PC-3 (cell line): ENCODE measurements at places on chromosomes 7 and 10. TPM values are rescaled to one million over a fixed set of nuclear protein-coding genes. Genes with fewer than 3 reads are reported as not detected.

- no peak for DNase-seq
These were observed 9.1 kb downstream of the SDHAF3 start for GRCh38 chr7:97126483-97127171.

- DNase-seq: no peak
These were observed 20.4 kb downstream of the TSPAN14 start for GRCh38 chr10:80474597-80474910.

FFAR4 gene
- 1.5 TPM in 2 replicates for total RNA-seq

GRCh38 chr7:66758950-66759628 is 18.6 kb downstream of the RABGEF1 start:
- no peak for DNase-seq

- peak; percentile 29 for DNase-seq
These were observed 6.0 kb downstream of the RBP3 start for GRCh38 chr10:47354165-47354564.

- no peak for DNase-seq
These were observed 7.7 kb downstream of the DRGX start for GRCh38 chr10:49388161-49388560.

DNA sequence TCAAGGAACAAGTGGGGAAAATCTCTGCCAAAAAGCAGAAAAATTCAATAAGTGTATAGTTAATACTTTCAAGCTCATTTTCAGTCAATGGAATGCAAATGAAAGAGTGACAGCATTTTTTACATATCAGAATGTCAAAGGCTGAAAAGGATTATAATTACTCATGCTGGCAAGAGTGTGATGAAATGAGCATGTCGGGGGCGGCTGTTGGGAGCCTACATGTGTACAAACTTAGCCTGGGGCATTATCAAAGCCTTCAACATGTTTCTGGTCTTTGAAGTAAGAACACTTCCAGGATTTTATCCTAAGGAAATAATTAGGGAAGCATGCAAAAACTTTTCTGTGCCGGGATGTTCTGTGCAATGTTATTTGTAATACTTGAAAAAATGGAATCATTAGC is 221.7 kb upstream of the LYZL1 start:
- DNase-seq: no peak

DNA sequence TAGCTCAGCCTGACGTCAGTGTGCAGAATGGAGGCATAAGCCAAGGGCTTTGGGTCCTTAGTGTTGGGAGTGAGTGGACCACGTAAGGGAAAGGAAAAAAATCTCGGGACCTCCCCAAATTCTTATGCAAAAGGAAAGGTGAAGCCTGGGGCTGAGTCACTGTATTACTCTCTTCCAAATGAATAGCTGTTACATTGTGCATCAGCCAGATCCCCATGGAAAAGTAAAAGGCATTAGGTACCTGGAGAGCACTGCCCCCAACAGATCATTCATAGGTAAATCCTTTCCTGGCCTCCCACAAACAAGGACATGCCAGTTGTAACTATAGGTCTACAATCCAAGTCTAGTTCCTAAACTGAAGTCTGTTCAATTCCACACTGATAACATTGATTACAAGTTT is 170.5 kb downstream of the C1GALT1 start:
- DNase-seq: peak; percentile 68

DNA sequence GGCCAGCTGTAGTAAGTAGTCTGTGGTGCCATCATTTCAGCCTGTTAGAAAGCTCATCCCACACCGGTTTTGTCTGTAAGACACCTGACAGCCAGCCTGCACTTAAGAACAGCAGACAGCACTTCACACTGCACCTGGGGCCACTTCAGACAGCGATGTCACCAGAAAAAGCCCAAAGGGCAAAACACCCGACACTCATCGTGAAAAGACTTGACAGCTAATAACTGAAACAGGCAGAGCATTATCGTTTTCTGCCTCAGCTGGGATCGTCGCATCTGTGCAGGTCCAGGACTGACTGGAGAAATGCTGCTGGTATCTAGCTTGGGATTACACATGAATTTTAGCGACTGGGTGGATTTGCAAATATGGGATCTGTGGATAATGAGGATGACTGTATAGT is 16.8 kb upstream of the LAT2 start:
- DNase-seq: no peak

PDK4 gene
- total RNA-seq: 0.63 and 3.2 TPM in 2 replicates

DNA sequence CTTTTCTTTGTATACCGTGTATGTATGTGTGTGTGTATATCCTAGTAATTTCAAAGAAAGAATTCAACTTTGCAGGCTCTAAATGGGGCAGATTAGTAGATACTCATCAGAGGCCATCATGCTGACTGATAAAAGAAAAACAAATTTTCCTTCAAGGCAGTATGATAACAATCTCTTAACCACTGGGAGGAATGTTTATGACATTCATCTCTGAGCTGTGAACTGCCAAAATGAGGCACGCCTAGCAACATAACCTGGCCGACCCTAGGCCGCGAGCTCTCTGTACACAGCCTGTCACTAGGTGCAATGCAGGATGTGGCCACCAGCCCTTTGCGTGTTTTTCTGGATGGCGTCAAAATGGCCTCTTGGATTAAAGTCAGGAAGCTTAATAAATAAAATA is 343.7 kb upstream of the GALNT17 start:
- no peak for DNase-seq

DNA sequence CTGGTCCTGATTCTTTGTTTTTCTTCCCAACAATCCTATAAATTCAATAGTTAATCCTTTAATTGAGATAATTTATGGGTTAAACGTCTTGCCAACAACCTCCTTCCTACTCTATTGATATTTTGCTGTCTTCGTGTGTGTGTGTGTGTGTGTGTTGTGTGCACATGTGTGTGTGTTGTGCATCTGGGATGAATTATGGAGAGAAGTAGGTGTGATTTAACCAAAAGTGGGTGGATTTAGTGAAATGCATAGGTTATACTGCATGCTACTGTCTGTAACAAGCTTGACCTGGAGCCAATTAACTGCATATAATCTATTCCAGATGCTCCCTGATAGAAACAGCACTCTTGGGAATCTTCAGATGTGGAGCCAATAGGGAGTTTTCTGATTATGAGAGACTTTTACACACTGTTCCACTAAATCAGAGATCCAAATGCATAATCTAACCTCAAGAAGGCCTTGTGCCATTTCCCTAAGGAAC is 61.2 kb downstream of the SEMA3D start:
- DNase-seq: no peak

DNA sequence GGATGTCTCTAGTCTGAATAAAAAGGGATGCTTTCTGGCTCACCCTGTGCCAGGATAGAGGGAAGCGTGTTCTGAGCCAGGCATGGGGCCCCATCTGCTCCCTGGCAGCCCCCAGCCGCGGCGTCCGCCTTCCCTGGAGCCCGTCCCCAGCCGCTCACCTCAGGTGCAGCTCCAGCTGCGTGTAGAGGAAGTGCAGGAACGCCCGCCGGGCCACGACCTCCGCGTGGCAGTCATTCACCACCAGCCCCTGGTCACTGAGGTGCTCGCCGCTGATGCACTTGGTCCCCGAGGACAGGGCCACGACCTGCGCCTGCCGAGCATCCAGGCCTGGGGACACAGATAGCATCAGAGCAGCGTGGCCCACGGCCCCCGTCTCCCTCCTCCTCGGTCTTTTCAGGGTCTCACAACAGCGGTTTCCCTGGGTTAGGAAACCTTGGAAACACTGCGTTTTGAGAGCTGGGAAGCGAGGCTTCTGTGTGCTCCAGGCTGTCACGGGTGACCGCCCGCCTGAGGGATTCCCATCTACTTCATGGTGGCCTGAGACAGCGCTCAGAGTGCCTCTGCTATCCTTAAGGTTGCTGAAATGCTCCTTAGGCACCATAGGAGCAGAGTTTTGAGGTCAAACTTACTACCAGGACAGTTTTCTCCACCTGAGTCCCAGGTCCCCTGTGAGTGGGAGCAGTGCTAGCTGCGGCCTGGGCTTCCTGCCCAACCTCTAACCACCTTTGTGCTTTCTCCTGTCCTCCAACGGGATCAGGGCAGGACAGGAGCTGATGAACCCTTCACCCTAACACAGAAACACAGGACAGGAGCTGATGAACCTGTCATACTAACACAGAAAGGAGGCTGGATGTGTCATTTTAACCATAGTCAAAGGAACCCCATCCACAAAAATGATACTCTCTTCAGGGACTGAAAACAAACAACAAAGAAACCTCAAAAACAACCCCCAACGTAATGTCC is 186.1 kb downstream of the WDR37 start:
- no peak for DNase-seq

DNA sequence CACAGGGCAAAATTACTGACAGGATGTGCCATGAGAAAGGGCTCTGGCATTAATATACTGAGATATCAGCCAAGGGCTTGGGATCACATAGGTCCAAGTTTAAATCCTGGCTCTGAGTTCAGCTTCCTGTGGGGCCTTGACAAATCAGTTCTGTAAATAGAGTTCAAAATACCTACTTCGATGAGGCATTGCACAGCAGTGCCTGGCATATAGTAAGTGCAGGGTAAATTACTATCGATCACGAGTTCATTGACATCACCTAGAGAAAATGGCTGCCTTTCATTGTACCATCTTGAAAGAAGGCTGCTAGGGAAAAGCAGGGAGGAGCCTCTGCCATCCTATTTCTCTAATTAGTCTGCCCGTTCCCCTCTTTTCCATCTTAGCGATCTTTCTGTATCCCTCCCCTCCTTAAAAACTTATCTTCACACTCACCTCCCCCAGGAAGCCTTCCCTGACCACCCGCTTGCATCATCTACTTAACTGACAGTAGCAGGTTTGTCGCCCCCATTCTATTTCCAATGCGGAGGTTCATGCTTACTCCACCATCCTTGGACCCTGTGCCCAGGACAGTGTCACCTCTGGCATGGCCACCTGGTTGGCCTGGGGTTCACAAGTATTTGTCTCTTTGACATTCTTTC is 124.5 kb downstream of the C10orf105 start:
- DNase-seq: no peak

GRCh38 chr7:8773518-8773917 is 340.1 kb downstream of the NXPH1 start:
- DNase-seq: no peak

PRKCQ gene
- total RNA-seq: not detected in 2 replicates

GRCh38 chr10:51521605-51522004 is 177.8 kb downstream of the CSTF2T start:
- DNase-seq: no peak

TMEM213 gene
- total RNA-seq: not detected in 2 replicates

GRCh38 chr10:110414548-110415309 is 83.0 kb upstream of the DUSP5 start:
- peak; percentile 96 for DNase-seq

PLPP4 gene
- total RNA-seq: 5.0 and 10.7 TPM in 2 replicates

DNA sequence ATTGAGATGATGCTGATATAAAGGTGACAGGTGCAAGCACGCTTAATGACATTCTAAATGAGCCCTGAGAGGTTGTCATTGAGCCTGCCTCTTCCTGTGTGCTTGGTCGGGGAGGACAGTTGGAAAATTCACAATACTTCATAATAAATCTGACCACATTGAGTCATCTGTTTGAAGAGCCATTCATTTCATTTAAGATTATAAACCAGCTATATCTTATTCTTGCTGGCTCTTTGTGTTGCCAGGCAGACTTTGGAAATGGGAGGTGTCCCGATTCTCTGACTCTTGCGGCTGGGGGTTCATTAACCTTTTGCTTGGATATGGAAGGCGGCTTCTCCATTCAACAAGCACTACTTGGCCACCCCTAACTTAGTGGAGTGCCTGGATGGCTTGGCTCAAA is 198.2 kb downstream of the FANK1 start:
- peak; percentile 77 for DNase-seq

DNA sequence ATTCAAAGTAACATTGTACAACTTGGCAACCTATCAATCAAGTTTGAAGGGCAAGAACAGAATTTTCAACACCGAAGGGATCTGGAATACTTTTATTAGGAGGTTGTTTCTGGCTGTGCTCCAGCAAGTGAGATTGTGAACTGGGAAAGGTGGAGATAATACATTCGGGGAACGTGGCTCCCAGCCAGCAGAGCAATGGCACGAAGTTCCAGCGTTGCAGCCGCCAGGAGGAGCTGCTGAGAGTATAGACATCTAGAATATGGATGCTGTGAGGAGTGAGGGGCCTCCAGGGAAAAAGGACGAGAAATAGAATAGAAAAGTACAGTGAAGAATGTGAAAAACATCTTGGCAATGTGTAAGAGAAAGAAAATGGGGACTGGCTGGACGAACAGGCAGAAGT is 69.5 kb downstream of the TCERG1L start:
- peak; percentile 6 for DNase-seq

LRRD1 gene
- not detected in 2 replicates for total RNA-seq

GRCh38 chr10:112039823-112040222 is 143.7 kb downstream of the GPAM start:
- no peak for DNase-seq

GRCh38 chr10:114064151-114065048 is 20.7 kb downstream of the ADRB1 start:
- no peak for DNase-seq

AASS gene
- total RNA-seq: 0.91 and 1.3 TPM in 2 replicates
